NCI-H524 (cell line): ENCODE measurements at places on chromosomes 2 and 18.

DNA sequence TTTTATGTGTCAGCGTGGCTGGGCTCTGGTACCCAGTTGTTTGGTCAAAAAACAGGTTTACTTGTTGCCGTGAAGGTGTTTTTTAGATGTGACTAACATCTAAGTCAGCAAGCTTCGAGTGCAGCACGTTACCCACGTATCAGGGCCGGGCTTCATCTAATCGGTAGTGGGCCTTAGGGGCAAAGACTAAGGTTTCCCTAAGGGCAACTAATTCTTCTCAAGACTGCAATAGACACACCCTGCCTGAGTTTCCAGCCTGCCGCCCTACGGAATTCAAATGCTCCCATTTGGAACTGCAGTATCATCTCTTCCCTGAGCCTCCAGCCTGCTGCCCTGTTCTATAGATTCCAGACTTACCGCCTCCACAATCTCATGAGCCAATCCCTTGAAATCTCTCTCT lies 27.7 kb downstream of the FHL2 start:
- no peak for DNase-seq

- no peak for DNase-seq
Observed at GRCh38 chr2:164498836-164499235, 122.4 kb downstream of the GRB14 start.

DNA sequence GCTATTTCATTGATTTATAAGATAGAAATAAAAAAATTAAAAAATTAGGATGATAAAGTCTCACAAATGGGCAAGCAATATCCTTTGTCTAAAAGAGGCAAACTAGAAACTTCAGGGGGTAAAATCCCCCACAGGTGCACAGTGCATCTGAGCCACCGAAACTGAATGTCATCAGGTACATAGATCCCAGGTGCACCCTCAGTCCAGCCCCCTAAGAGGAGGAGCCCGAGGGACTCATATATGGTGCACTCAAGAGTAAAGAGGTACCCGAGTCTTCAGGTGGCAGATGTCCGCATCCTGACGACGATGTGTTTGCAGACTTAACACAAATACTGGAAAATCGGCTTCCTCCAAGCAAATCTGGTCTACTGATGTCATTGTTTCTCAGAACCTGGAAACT lies 11.3 kb downstream of the QPCT start:
- DNase-seq: no peak

DNA sequence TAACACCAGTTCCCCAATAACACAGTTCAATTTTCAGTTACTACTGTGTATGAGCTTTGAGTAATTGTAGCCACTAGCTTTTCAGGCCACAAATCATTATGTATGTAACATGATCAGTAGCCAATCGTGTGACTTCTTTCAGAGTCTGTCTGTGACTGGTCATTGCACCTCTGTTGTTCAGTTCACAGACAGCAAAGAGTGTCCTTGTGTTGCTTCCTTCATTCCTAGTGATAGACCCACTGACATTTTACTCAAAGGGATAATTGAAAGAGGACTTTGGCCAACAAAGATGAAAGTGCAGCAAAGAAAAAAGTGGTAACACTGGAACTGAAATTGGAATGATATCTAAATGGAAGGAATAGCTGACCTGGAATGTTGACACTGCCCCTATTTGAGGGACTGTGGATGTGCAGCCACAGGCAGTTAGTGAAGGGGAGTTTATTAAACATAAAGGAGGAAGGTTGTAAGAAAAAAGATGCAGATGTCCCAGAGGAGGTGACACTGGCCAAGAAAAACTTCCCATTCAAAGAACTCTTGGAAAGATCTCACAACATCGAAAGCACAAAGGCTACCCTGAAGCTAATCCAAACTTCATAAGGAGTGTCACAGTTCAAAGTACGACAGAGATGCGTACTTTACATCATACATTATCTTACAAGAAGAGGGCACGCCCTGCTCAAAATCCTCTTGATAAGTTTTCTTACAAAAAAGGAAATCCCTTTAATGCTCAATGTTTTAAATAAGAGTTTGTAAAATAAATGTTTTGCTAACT lies 19.3 kb downstream of the TTC39C start:
- no peak for DNase-seq

DNA sequence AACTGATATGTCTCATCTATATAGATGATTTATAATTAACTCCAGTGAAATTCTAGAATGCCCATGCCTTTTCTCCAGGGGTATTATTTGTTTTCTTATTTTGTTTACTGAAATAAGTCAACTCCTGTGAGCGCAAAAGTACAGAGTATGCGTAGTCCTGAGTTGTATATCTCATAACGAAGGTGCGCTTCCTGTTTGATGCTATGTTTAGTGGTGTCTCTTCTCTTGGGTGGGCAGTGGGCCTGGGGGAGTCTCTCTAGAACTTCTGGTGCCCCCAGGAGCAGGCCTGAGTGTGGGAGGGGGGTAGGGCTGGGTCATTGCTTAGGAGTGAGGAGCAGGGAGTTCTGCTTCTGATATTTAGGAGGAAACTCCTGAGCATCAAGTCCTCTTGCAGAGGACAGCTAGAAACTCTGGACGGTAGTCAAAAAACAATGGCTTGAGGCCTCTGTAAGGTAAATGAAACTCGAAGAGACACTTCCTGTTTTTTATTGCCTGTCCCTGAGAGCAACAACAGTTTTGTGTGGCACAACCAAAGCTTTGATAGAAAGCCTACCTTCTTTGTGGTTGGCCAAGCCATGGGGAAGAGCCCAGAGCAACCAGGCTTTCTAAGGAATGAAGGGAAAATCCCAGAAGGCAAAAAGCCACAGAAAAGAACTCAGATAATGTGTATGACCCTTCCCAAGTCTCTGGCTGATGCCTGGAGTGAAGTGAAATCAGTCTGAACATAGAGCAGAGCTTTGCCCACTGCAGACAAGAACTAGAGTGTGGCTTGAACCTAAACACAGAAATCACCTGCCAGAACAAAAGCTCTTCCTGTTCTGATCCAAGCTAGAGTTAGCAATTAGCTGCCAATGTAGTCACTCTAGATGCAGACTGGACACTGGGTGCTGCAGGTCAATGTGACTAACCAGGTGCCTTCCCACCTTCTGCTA lies 8.5 kb upstream of the SP140L start:
- DNase-seq: no peak

DNA sequence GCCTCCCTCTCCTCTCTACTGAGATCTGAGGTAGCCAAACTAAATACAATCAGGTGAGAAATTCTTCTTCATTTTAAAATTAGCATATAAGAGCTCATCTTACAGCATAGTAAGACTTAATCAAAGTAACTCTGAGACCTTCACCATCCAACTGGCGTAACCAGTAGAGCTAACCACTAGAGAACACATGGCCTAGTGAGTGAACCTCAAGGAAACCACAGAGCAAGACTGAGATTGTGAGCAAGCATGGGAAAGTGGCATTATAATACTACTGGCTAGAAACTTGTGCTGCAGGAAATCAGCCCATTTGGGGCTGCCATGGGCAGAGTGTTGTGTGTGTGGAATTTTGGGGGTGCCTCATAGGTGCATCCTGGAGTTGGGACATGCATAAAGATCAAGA lies 61.1 kb upstream of the SPHKAP start:
- no peak for DNase-seq

DNA sequence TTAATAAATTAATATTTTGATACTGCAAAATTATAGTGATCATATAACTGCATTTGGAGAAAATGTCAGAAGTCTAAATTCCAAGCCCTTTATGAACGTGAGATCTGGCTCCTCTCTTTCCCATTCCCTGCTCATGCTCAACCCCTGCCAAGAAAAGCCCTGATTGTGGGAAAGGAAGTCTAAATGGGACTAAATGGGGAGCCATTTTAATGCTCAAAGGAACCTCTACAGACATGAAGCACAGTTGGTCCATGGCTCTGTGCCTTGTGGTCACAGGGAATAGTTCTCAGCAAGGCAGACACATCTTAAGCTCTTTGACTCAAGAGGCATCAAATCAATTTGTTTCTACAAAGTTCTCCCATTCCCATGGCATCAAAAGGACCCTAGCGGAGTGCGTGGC lies 29.3 kb upstream of the INSIG2 start:
- DNase-seq: no peak
